H54 (cell line): ENCODE measurements at places on chromosomes 3 and 15.

GRCh38 chr15:57476533-57476975 is 100.2 kb downstream of the CGNL1 start:
- DNase-seq, result no peak

DNA sequence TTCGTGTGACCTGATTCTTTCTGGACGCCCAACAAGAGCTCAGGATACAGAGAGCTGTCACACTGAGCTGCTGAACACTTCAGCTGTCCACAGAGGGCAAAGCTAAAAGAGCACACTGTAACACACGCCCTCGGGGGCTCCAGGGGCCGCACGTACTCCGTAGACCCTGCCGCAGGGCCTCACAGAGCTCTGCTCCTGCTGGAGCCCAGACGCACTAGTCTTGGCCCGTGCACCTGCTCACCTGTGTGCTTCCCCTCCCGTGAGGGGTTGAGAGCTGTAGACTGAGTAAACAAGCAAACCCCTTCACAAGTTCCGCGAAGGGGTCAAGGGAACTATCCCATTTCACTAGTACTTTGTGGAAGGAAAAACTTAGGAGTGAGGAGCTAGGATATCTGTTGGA is 30.7 kb upstream of the TUSC7 start:
- DNase-seq, result no peak

GRCh38 chr3:151236316-151236715 is 33.3 kb upstream of the GPR171 start:
- no peak for DNase-seq

DNA sequence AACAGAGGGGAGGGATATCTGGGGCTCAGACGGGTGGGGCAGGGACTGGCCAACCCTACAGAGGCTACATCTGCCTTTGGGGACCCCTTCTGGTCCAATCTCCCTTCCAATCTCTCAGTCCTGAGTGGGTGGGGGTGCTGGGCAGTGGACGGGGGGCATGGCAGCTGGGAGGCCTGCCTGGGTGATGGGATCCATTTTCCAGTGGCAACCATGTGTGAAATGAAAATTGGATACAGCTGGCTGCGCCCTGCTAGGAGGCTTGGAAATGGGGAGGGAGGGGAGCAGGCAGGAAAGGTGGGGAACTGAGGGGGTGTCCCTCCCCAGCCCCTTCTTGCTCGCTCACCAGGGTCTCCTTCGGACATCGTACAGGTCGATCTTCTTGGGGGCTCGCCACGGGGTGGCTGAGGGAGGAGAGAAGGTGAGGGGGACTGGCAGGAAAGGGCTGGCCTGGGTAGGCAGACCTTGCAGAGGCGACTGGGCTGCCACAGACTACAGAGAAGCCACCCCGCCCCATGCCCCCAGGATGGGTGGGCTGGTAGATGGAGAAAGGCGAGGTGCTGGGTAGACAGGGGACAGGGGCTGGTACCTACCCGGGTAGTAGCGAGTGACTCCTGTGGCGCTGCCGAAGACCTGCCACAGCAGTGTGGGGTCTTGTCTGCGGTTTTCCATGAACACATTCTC is 21.2 kb upstream of the TMEM115 start:
- no peak for DNase-seq

- DNase-seq, result no peak
Observed at GRCh38 chr15:28978661-28979060, 92.9 kb downstream of the APBA2 start.

DNA sequence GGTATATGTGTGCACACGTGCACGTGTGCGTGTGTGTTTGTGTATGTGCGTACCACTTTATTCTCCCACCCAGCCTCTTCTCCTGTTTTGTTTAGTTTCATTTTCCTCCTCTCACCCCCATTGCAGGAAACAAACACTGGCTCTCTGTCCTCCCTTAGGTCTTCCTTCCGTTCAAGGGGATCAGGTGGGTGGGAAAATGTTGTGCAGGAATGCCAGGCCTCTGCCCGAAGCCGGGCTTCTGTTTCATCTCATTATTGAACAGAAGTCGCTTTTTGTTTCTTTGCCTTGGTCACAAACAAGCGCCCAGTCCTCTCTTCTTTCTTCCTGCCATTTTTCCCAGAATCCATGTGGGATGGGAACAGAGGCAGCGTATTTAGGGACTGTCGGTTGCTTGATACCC is 69.6 kb downstream of the IGF1R start:
- DNase-seq, result no peak

- DNase-seq, result no peak
Observed at GRCh38 chr3:177146646-177147045, 50.6 kb downstream of the TBL1XR1 start.

- DNase-seq, result no peak
Observed at GRCh38 chr3:25144430-25144829, 283.6 kb upstream of the RARB start.

- no peak for DNase-seq
Observed at GRCh38 chr15:52551762-52552161, 17.1 kb downstream of the ARPP19 start.

GRCh38 chr15:38084289-38084688 is 149.8 kb downstream of the TMCO5A start:
- DNase-seq, result no peak

DNA sequence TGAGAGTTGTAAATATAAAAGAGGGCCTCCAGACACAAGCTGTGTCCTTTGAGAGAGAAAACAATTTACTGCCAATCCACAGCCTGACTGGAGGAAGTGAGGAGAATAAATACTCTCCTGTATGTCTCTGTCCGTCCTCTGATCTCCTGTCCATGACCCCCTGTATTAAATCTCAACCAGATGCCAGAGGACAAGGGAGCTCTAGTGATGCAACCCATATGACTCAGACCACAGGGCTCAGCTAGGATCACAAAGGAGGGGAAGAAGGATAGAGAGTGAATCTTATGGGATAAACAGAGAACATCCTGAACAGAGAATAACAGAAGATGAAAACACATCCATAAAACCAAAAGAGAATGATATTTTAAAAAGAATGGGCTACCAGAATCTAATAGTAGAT is 482.6 kb downstream of the PLOD2 start:
- no peak for DNase-seq

GRCh38 chr15:61660579-61660978 is 399.7 kb downstream of the VPS13C start:
- DNase-seq, result no peak

DNA sequence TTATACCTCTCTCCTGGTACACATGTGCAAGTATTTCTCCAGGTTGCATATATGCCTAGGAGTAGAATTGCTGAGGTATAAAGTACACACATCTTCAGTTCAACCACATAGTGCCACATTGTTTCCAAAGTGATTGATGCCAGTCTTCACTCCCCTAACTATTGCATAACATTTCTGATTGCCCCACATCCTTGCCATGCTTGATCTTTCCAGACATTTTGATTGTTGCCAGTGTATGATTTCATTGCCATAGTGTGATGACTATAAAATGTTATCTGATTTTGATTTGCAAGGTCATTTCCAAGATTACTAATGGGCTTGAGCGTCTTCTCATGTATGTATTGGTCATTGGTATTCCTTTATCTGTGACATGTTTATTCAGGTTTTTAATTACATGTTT is 61.1 kb upstream of the MLF1 start:
- no peak for DNase-seq

- DNase-seq, result no peak
Observed at GRCh38 chr3:28971156-28971555, 309.7 kb upstream of the RBMS3 start.

DNA sequence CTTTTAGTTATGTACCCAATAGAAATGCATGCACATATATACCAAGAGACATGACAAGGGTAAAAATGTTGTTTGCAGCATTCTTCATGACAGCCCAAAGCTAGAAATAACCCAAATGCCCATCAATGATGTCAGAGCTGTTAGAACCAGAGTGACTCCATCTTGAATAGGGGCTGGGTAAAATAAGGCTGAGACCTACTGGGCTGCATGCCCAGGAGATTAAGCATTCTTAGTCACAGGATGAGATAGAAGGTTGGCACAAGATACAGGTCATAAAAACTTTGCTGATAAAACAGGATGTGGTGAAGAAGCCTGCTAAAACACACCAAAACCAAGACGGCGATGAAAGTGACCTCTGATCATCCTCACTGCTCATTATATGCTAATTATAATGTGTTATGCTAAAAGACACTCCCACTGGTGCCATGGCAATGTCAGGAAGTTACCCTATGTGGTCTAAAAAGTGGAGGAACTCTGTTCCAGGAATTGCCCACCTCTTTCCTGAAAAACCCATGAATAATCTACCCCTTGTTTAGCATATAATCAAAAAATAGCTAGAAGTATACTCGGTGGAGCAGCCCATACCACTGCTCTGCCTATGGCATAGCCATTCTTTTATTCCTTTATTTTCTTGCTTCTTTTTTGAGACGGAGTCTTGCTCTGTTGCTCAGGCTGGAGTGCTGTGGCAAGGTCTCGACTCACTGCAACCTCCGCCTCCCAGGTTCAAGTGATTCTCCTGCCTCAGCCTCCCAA is 32.9 kb downstream of the ZBTB11 start:
- DNase-seq, result no peak

- no peak for DNase-seq
Observed at GRCh38 chr15:66941791-66942190, 123.6 kb upstream of the SMAD3 start.

GRCh38 chr15:93158097-93158900 is 69.3 kb upstream of the RGMA start:
- no peak for DNase-seq

GRCh38 chr3:15630646-15631350 is 29.3 kb downstream of the BTD start:
- DNase-seq, result no peak

DNA sequence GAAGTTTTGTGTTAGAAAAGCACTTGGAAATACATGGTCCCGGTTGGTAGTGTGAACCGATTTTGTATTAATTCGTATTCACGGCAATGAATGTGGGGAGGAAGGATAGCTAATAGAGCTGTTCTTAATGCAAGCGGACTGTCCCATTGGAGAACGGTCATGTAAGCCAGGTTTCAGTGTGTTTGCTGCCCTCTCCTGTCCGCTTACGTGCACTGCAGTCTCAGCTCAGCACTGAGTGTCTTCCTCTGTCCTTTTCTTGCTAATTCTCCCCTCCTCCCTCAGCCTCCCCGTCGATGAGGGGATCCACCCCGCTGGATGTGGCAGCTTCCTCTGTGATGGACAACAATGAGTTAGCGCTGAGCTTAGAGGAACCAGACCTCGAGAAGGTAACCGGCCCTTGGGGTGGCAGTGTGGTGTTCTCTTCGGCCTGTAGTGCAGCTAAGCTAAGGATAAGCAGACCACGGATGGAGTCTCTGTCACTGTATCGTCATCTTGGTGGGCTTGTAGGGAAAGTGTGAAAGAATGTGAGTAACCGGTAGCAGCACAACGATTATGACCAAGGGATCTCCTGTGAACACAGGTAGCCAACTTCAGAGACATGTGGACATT is 267.5 kb upstream of the CHRM5 start:
- peak; percentile 38 for DNase-seq

DNA sequence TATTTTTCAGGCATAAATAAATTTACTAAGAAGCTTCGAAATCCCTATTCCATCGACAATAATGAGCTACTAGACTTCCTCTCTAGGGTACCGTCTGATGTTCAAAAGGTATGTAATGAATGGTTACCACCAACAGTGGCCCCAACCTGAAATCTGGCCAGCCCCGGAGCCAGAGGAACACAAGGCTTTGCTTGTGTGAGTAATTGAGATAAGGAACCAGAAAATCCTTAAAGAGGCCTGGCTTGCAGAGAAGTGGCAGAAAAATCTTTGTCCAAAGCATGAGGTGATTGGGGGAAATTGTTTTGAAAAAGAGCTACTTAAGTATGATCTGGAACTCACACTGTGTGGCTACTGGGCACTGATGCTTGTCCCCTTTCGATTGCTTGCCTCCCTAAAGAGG is 245.3 kb downstream of the MCTP2 start:
- no peak for DNase-seq

- DNase-seq, result no peak
Observed at GRCh38 chr3:19074257-19074900, 73.9 kb upstream of the KCNH8 start.
